Stimulated activated CD4-positive, alpha-beta T cell treated with anti-CD3 and anti-CD28 coated beads, Interleukin-12 subunit alpha, Interleukin-12 subunit beta, amount 100 ng/mL, for 24 hours (primary cell): ENCODE measurements at places on chromosomes 5 and 9.

GRCh38 chr9:134030821-134031470 lies 5.7 kb downstream of the BRD3OS start:
- DNase-seq: no peak

- no peak for DNase-seq
Observed at GRCh38 chr5:134242146-134242545, 16.3 kb upstream of the PPP2CA start.

DNA sequence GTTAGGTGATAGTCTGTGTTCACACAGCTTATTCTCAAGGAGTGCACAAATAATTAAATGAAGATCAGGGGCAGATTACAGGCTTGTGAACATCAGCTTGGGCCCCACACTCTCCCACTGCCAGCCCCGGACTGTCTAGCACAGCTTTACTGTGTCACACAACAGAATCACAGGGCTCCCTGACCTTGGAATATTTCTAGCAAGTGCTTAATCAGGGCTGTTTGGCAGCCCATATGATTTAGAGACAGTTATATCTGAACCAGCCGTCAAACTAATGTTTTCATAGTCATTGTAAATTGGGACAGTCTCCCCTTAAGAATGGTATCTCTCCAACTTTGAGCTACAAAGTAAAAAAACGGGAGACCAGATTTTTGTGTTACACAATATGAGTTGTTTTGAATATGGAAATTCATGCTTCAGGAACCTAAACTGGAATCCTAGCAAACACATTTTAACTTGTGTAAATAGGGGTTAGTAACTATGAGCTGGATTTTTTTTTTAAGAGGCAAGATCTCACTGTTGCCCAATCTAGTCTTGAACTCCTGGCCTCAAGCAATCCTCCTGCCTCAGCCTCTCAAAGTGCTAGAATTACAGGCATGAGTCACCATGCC lies 517.6 kb downstream of the BNC2 start:
- no peak for DNase-seq

DNA sequence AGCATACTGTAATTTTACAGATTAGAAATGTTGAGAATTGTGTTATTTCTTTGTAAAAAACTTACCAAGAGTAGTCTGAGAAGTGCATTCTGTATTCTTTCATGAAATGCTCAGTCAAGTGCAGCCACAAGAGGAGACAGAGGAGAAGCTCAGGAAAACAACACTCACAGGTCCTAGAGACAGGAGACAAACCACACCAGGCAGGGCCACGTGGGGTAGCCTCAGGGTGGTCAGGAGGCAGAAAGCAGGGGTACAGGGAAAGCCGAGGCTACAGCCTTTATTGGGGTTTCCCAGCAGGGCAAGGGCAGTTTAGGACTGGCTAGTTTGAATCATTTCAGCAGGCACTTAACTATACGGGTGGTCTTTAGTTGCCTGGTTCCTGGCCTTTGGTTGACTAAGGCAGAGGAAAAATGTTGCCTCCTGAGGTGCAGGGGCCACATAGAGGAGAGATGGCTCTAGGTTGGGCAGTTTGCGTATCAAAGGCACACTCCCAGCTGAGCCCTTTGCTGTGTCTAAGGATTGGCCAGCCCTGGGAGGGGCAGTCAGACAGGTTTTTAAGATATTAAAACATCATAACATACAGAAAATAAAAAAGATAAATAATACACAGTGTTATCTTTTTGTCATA lies 230.9 kb upstream of the ANKRD55 start:
- no peak for DNase-seq

- no peak for DNase-seq
Observed at GRCh38 chr9:18365651-18366050, 108.3 kb upstream of the ADAMTSL1 start.

DNA sequence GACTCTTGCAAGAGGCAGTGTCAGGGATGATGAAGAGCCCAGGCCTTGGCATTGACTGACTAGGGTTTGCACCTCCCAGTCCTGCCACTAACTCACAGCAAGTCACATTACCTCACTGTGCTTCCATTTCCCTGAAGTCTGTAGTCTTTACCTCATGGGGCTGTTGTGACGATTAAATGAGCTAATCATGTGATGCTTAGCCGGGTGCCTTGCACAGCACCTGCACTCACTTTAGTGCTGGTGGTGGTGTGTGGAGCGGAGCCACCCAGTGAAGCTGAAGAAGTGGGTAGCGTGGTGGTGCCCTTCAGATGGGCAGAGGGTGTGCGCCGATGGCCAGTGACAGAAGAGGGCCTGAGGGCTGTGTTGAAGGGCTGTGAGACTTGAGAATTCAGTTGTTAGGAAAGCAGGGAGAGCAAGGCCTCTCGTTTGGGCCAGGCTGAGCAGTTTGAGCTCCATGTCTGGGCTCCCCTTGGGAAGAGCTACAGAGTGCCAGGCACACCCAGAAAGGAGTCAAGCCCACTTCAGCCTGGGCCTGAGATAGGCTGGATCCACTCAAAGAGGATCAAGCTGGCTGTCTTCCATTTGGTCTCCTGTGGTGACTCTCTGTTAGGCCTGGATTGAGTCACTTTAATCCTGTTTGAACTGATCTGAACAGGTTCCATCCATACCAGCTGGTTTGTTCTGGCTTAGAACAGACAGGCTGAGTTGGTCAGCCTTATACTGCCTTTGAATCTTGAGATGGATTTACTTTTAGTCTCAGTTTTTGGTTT lies 42.5 kb downstream of the RALGPS1 start:
- no peak for DNase-seq

DNA sequence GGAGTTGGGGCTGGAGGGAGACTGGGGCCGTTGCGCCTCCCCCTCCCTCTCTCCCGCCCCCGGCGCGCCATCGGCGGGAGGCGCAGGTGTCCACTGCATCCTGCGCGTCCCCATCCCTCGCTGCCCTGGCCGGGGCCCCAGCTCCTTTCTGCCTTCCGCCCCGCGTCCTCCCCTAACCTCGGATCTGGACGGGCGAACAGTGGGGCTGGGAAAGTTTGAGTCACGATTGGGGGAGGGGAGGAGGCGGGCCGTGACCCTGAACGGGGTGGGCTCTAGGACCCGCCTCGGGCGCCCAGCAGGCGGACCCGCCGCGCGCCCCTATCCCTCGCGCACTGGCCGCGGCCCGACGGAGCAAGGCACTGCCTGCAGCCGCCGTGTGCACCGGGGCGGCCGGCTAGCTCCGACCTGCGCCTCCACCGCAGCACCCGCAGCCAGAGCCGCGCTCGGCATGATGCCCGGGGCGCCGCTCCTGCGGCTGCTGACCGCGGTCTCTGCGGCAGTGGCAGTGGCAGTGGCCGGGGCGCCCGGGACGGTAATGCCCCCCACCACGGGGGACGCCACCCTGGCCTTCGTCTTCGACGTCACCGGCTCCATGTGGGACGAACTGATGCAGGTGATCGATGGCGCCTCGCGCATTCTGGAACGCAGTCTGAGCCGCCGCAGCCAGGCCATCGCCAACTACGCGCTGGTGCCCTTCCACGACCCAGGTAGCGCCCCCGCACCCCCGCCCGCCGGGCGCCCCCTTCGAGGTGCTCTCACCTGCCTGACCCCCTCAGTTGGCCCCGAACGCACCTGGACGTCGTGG lies at the start of gene HMCN2:
Gene HMCN2, plus strand, starts transcription at position 330 of the 805 bp plus-strand sequence. Its CDS starts 119 bp downstream, at position 449.
- no peak for DNase-seq
